ENCODE measurements at places on chromosomes 11 and 22.

DNA sequence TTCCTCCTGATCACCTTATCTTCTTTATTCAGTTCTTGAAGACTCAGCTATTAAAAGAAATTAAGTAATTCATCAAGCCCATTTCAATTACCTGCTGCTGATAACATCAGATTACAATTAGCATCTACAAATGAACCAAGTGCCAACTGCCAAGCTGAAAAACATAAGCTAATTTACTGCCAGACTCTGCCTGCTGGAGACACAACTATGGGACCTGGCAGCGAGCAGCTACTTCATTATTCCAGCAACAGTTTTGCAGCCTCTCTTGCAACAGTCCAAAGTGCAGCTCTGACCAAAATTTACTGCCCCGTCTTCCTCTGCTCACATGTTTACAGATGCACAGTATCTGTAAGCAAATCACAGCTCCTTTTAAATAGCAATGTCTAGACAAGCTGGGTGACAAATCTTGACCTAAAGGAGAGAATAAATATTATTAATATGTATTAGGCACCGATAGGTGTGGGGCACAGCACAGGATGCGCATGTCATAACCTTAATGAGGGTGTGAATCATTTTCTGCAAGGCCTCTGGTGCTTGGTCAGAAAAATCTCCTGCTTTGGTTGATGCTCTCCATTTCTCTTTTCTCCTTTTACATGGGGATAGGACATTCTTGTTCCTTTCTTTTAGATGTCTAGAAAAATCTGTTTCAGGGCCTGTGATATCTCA is 232.2 kb upstream of the PITPNB start:
- no peak for DNase-seq

DNA sequence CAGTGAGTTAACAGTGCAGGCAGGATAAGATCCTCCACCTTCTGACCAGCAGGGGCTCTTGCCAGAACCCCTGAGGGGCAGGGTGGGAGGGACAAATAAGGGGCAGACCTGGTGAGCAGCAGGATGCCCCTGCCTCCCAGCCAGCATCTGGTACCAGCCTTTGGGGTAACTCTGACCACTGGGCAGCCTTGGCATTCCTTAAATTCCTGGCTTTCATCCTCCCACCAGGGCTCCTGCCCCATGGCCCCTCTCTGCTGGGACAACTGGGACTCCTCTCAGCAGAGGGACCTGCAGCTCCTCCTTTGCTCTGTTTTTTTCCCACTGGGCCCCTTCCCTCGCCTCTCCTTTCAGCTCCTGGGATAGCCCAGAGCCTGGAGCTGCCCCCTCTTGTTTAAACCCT is 98.0 kb upstream of the CD82 start:
- DNase-seq = no peak

GRCh38 chr22:49754696-49755630 is 72.7 kb downstream of the BRD1 start:
- DNase-seq = no peak

- DNase-seq = no peak
Observed at GRCh38 chr22:46483353-46483752, 54.1 kb downstream of the CELSR1 start.

GRCh38 chr11:47124675-47125074 is 52.0 kb downstream of the ARFGAP2 start:
- no peak for DNase-seq

DNA sequence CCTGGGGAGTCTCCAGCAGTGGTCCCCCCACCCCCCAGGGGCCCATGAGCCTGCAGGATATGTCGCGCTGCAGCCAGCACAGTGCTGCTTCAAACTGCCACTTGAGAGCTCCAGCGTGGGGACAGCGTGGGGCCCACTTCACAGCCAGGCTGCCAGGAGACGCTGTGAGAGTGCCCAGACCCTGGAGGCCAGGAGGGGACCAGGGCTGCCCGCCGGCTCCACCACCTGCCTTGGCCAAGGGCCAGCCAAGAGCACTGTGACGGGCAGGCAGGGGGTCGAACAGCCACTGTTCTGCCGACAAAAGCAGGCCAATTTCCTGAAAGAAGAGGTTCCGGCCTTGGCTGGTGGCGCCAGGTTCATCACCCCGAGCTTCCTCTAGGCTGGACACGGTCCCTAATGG is 60.2 kb downstream of the FLRT1 start:
- no peak for DNase-seq

- DNase-seq = no peak
Observed at GRCh38 chr11:66987924-66988637, 13.0 kb downstream of the C11orf86 start.

- DNase-seq = no peak
Observed at GRCh38 chr11:114239753-114240161, 56.4 kb upstream of the NNMT start.

GRCh38 chr11:94739331-94739730 is 28.8 kb upstream of the AMOTL1 start:
- DNase-seq = no peak

- DNase-seq = no peak
Observed at GRCh38 chr11:95584180-95584579, 205.4 kb downstream of the FAM76B start.

DNA sequence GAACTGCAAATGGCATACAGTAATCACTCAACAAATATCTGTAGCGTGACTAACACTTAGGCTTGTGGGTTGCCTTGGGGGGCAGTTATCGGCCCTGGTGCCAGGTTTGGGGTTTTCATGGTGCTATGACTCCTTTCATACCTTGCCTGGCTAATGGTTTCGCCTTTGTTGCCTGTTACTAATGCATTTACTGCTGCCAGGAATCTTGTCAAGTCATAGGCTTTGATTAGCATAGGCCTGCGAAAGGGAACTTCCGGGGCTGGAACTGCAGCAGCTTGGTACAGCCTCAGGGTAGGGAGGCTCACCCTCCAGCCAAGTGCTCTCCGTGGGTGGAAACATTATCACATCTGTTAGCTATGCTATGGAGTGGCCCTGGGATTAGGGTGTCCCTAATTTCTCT is 13.2 kb downstream of the SLC25A18 start:
- no peak for DNase-seq

- DNase-seq = no peak
Observed at GRCh38 chr11:2449548-2450320, 4.9 kb downstream of the KCNQ1 start.

- no peak for DNase-seq
Observed at GRCh38 chr11:61797263-61797944, 4.7 kb downstream of the FEN1 start.

- DNase-seq = no peak
Observed at GRCh38 chr11:11476971-11477645, 124.1 kb upstream of the CSNK2A3 start.

DNA sequence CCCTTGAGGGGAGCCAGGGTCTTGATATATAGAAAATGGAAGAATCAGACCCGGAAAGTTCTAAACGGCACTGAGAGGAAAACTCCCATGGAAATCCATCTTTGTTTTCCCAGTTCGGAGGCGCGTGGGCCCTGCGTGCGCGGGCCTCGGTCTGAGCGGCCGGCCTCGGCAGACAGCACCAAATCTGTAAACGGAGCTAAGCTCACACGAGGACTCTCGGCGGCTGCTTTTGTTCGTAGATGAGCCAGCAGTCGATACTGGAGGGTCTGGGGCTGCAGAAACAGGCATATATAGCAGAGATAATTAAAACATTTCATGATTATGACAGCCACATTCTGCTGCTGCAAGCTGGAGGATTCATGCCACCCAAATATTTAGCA is 68.5 kb upstream of the PPARA start:
- no peak for DNase-seq

- no peak for DNase-seq
Observed at GRCh38 chr11:120516461-120517389, 5.2 kb downstream of the GRIK4 start.

DNA sequence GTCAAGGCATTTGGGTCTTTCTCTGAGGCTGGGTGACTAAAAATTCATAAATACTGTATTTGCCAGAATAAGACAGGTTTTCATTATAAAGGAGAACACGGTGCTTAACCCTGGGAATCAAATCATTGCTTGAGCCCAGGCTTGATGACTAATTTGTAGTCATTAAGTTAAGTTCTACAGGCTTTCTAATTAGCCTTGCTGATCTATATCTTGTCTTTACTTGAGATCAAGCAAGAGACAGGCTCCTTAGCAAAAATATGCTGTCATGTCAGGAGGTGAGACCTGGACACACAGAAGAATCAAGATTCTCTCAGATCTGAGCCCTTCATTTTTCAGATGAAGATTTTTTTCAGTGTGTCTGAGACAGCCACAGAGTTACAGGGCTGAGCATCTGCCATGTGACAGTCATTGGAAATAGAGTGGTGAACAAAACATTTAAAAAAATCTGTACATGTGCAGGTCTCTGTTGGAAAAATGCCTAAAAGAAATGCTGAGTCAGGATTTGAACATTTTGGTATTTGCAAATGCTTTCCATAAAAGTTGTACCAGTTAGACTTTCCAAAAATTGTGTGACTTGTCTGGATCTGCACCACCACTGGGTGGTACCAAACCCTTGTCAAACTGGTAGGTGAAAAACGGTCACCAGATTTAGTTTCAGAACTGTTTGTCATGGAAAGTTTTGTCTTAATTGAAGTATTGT is 14.6 kb downstream of the ACAT1 start:
- DNase-seq = no peak

- DNase-seq = no peak
Observed at GRCh38 chr11:100673063-100673462, 14.0 kb upstream of the ARHGAP42 start.

DNA sequence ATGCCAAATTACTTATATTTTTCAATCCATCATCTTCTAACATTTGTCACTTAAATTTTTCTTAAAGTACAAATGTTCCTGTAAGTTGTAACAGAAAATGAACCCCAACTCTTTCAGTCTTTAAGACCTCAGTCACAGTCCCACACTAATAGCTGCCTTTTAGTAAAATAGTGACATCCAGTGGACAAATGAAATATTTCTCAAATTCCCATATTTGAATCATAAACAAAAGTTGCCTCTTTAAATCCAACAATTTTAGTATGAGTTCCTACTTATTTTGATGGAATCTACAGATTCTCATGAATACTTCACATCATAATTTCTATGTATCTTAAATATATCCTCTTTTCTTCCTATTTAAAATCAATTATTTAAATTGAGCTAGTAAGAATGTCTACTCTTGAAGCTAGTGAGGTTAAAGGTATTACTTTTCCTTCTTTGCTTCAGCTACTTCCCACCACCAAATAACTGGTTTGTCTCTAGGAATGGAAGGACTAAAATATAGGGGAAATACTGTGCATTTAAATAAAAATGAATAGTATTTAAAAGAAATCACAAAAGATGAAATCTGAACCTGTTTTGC is 9.2 kb downstream of the LIN7C start:
- no peak for DNase-seq

DNA sequence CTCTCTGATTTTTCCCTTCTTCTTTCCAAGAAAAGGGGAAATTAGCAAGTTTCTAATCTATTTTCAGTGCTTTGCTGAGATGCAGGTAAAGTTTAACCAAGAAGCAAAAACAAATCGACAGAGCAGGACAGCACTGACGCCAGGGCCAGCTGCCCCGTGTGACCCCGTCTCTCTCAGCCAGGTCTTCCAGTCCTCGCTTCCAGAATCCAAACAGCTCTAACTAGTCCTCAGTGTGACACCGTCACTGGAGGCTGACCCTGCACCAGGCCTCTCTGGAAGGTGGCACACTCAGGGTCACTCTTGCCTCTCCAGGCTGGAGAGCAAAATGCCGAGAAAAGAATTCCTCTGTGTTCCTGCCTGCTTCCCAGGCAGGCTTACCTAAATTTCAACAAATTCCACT is 44.8 kb downstream of the SHANK2 start:
- DNase-seq = no peak

DNA sequence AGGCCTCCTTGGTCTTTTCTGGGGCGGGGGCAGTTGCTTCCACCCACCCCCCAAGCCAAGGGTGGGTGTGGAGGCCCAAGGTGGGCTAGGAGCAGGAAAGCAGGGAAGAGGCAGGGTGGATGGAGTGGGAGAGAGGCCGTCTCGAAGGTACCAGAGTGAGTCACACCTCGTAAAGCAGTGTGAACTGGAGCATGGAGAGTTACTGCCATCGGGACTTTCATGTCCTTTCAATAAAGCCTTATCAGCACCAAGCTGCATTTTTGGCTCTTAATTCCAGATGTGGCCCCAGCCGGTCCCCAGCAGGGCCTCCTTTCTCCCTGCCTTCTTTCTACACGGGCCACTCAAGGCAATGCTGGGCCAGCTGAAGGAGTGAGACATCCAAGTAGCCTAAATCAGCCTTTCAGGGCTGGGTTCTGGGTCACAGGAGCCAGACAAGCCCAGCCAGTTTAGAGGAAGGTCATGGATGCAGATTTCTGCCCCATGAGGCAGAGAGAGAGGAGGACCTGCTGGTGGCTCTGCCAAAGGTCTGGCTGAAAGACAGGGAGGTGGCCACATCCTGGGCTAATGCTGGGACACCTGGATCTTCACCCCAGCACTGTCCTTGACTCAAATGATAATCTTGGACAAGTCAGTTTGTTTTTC is 59.0 kb upstream of the CD82 start:
- DNase-seq = no peak

GRCh38 chr22:48781391-48781790 is 1046.3 kb downstream of the BRD1 start:
- DNase-seq = no peak

GRCh38 chr11:110323786-110324185 is 27.4 kb upstream of the RDX start:
- DNase-seq = no peak

DNA sequence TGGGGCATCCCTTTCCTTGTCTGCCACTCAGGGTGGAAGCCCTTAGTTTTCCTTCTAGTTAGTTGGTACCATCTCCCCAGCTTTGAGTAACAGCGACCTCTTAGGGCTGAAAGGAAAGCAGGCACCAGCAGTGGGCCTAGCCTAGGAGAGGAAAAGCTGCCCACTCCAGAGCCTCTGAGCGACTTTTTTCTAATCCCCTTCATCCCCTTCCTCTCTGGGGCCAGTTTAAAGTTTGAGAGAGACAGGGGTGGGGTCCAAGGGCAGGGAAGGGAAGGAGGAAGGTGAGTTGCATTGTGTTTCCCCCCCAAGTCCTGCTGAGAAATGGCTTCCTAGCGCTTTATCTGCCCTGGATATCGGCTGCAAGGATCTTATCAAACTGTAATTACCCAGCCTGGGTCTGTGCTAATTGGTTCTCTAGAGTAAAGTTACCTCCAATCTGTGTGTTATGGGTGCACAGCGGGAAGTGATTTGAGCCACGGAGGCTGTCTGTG is 573.9 kb upstream of the CADM1 start:
- DNase-seq = no peak

GRCh38 chr11:131418189-131418588 is 47.8 kb downstream of the NTM start:
- no peak for DNase-seq

GRCh38 chr22:38610234-38610633 is 40.3 kb upstream of the DMC1 start:
- DNase-seq = no peak

- DNase-seq = peak; percentile 37
Observed at GRCh38 chr11:86041975-86042378, 26.9 kb downstream of the PICALM start.

GRCh38 chr11:20055312-20055711 is 105.0 kb downstream of the DBX1 start:
- DNase-seq = no peak

GRCh38 chr11:128532572-128533091 is 54.7 kb downstream of the ETS1 start:
- no peak for DNase-seq

GRCh38 chr11:130916910-130917309 is 631 bp upstream of the SNX19 start:
- no peak for DNase-seq
